NCI-H1417 treated with DMSO at 0.1 percent for 48 hours (cell line): ENCODE measurements at places on chromosomes 7 and 10.

GRCh38 chr7:144407266-144407931, 3.9 kb upstream of the NOBOX start:
- DNase-seq: no peak

DNA sequence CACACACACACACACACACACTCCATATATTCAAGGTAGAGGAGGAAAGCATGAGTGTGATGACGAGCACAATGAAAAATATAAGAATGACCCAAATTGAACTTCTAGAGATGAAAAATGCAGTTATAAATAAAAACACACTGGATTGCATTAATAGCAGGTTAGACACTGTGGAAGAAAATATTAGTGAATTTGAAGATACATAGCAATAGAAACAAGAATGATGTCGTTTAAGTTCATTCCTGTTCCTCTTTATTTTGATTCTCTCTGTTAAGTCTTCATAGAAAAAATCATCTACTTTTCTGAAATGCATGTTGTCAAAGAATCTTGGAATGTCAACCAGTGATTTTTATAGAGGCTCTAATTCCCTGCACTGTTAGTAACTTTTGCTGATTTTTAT, 78.4 kb downstream of the BTAF1 start:
- DNase-seq: no peak

DNA sequence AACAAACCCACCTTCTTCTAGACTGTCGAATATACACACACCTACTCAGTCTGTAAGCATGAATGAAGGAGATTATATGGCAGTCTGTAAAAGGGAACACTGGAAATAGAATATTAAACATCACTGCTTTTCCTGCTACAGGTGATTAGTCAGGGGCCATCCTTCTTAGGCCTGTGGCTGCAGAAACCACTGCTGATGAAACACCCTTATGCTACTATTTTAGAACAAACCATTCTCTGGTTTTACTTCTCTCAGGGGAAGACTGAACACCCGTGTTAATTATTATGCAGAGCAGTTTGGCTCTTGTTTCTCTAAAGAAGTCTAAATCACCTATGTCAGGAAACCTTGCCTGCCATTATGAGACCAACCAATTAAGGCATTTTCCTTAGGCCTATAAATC, 351.1 kb upstream of the KLF6 start:
- DNase-seq: no peak

DNA sequence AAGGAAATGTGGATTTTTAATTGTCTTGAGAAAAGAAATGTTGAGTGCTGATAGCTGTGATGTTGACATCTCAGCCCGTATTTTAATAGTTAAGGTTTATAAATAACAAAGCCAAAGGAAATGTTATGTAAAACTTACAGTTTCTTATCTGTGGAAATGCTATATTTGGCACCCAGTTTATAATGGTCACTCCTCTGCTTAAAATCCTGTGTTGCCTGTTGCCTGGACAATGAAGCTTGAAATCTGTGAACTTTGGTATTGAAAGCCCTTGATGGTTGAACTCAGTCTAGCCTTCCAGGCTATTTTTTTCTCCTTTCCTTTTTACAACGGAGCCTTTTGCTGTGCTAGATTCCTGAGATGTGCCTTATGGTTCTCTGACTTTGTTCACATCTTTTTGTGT, 46.5 kb downstream of the MCU start:
- DNase-seq: no peak

DNA sequence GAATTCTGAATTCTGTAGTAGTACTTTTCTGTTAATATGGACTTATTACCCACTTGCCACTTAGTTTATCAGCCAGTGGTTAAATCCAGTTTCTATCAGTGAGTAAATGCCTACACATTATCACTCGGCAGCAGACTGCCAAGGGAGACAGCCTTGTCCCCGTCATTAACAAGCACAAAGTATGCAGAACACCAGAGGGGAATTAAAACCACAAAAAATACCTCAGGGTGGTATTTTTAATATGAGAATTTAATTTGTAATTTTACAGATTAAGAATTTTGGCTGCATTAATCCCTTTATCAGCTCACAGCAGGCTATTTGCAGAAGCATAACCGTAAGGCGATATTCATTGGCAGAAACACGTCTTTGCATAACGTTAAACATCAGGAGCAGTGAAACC, 150.0 kb upstream of the FZD1 start:
- no peak for DNase-seq

DNA sequence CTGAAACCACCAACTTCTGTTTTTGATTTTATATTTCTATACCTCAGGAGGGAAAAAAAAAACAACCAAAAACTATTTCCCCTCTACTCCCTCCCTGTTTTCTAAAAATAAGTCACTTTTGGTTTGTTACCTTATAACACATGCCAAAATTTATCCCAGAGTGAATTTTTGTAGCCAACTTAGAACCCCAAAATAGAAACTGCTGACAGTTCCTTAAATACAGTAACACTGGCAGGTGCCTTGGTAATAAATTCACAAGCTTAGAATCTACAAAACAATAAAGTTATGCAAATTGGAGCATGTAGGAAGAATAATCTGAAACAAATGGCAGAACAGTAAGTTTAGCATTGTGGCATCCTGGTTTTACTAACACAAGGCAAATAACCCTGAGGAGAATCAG, 165.0 kb upstream of the HDAC9 start:
- DNase-seq: no peak

DNA sequence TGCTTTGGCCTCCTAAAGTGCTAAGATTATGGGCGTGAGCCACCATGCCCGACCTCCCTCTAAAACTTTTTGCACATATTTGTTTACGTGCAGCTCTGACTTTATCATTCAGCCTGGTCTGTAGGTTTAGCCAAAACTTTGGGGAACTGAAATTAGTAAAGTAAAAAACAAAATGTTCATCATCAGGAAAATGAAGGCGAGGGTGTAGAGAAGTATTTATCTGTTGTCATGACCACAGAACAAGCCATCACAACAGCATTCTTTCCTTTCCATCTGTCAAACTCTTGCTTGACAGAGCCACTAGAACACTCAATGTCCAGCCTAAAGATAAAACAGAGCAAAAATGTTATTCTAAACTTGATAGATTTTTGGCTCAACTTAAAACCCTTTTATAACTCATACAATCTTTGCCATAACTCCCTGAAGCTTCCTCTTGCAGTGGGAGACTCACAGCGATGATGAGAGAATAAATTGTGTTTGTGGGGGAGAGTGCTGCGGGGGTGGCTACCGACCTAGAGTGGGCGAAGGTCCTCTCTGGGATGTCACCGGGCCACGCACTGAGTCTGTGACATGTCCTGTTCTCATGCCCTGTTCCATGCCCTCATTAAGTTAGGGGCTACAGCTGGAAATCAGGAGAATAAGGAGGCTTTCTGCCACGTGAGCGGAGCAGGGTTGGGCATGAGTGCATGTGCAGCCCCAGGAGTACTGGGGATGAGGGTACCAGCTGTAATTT, 58.6 kb upstream of the MKRN1 start:
- DNase-seq: no peak

- no peak for DNase-seq
These were observed 17.7 kb downstream of the WDR91 start for GRCh38 chr7:135193615-135194081.

- no peak for DNase-seq
These were observed 18.4 kb downstream of the TSPAN14 start for GRCh38 chr10:80472234-80473095.

- DNase-seq: no peak
These were observed 13.3 kb downstream of the KAT6B start for GRCh38 chr10:74839708-74840107.

DNA sequence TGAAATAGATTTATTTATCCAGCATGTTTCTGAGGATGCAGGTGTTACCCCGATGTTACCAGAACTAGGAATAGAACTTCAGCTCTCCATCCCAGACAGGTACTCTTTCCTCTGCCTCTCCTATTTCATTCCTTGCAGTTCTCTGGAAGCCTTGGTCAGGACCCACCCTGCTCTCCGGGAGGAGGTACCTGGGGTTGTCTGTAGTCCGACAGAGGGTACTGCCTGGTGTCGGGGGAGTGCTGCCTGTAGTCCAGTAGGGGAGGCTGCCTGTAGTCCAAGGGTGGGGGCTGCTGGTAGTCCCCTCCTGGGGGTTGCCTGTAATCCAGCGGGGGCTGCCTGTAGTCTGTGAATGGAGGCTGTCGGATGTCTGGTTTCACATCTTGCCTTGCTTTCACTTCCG, 328.4 kb downstream of the PHTF2 start:
- no peak for DNase-seq

DNA sequence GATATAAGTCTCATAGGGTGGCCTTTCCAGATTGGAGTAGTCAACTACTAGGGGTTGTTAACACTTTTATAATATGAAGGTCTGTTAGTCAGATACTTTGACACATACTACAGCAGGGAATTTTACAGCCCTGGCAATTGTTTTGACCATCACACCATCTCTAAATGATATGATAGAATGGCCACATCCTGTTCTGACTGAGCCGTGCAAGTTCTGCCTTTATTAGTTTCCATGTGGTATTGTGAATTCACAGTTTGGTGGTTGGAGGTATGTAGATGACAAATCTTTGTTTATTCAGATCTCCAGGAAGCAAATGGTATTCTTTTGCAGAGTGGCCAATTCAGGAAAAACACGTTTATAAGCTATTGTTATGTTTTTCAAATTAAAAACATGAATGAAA, 83.0 kb downstream of the NRG3 start:
- DNase-seq: no peak

- DNase-seq: no peak
These were observed 79.3 kb upstream of the SAMD8 start for GRCh38 chr10:75032119-75032518.

GRCh38 chr7:151389768-151390597, 19.9 kb downstream of the WDR86 start:
- no peak for DNase-seq

DNA sequence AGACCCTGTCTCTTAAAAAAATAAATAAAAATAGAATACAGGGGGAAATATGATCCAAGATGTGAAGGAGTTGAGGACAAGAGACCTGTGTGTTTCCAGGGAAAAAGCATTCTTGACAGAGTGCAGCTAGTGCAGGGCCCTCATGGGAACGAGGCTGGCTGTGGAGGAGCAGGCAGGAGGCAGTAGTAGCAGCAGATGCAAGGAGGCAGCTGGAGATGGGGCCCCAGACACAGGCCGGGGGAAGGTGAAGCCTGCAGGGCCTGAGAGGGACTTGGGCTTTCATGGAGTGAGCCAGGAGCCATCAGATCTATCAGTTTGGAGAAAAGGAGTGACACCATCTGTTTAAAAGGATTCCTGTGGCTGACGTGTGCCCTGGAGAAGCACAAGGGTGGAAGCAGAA, 71.4 kb upstream of the ZNF438 start:
- DNase-seq: no peak

DNA sequence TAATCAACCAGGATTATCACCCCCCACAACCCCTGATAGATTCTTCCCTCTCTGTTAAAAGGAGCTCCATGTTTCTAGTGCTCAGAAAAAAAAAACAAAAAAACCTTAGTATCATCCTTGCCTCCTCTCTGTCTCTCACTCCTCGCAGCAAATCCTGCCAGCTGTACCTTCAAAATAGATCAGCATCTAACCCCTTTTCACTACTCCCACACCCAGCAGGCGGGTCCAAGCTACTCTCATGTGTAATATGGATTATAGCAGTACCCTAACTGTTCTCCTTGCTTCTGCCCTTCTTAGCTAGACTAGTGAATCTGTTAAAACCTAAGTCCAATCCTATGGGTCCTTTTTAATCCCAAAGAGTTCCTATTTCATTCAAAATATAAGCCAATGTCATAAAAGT, 667.4 kb downstream of the MAGI2 start:
- no peak for DNase-seq

DNA sequence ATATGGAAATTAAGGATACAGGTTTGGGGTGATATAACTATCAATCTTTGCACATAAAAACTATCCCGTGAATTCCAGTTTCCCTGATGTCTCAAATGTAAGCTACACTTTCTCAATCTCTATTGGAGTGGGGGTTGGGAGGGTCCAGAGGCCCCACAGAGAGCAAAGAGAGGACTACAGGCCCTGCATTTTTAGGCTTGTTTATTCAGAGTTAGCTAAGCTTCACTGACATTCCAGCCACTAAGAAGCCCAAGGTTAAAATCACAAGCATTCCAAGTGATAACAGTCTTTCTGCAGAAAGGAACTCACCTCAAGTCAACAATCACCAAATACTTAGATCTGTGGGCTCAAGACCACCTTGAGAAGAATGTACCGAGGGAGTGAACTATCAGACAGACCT, 31.6 kb upstream of the LAMB1 start:
- no peak for DNase-seq

- DNase-seq: no peak
These were observed 59.2 kb upstream of the CHCHD3 start for GRCh38 chr7:133140994-133141595.

GRCh38 chr7:69871213-69871885, 273.1 kb downstream of the AUTS2 start:
- DNase-seq: no peak

- no peak for DNase-seq
These were observed 489 bp downstream of the MAP3K8 start for GRCh38 chr10:30434273-30435072.

GRCh38 chr7:70736715-70737460, 395.1 kb upstream of the GALNT17 start:
- DNase-seq: no peak

- DNase-seq: no peak
These were observed 6.9 kb upstream of the MRPS24 start for GRCh38 chr7:43876241-43876640.

- DNase-seq: no peak
These were observed 61.3 kb downstream of the CD36 start for GRCh38 chr7:80699721-80700256.

DNA sequence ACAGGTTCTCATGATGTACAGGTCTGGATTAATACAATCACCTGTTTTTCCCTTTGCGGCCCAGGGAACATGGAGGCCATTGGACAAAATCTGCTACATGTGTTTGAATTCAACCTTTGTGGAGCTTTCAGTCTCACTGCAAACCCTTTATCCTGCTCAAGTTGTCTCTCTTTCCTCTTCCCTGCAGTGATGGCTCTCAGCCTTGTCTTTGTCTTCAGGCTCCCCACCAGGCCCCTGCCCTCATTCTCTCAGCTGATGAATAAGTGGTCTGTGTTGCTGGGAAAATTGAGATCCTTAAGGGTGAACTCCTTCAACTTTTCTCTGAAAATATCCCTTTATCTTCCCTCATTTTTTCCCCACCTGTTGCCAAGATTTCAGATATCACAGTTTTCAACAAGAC, 791.2 kb downstream of the GRID1 start:
- no peak for DNase-seq

DNA sequence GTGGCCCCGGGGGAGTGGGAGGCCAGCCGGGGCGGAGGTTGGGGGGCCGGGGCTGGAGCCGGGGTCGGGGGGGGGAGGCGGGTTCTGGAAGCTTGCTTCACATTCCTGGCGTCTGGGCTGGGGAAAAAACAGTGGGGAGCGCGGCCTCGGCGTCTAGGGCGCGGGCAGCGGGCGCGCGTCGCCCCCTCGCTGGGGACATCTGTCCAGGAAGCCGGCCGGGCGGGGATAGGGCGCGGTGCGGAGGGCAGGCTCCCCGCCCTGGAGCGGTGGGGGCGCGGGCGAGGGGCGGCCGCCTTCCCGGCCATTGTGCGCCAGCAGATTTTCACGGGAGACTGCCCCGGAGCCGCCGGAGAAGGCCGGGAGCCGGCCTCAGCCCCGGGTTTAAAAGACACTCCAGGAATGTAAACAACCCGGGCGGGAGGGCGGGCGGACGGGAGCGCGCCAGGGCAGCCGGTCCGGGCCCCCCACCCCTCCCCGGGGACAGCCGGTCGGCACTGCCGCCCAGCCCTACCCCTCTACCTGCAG, 1.4 kb downstream of the ZMIZ1 start:
- no peak for DNase-seq

- DNase-seq: no peak
These were observed 513.3 kb downstream of the MDFIC start for GRCh38 chr7:115435178-115435577.
